Hematopoietic multipotent progenitor cell treated with erythropoietin and hydrocortisone succinate and interleukin-3 and kit ligand, for 15 days (in vitro differentiated cells): ENCODE measurements at places on chromosomes 5 and 9.

DNA sequence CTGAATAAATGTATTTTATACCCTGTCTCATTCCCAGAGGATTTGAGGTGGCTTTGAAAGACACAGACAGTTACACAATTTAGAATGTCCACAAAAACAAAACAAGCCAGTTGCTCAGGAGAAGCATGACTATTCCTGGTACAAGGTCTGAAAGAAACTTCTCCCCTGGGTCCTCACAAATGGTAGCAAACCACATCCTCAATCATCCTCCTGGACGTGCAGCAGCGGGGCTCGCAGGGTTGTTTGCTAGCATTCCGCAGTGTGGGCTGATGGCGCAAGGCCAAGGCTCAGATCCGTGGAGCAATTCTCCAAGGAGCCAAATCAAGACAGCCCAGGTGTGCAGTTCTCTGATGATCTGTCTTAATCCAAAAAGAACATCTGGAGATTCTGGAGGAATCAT is 210.3 kb downstream of the ACTL7B start:
- no peak for DNase-seq

- DNase-seq: no peak
Observed at GRCh38 chr5:91312698-91313097, 70.4 kb downstream of the ARRDC3 start.

DNA sequence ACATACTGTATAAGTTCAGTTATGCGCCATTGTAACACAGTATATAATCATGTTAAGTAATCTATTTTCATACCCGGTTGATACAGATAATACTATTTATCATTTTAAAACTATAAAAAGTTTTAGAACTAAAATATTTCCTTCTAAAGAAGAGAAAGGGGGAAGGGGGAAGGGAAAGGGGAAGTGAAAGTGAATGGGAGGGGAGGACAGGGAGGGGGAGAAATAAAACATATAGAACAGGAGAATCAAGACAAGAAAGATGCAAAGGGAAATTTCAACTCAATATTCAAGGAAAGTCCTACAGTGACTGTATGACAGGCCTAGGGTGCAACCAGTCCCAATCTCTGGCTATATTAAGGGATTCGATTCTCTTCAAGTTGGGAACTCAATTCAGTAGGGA is 1278.8 kb downstream of the MAT2B start:
- no peak for DNase-seq

- no peak for DNase-seq
Observed at GRCh38 chr5:141477044-141477575, 1.3 kb downstream of the PCDHGC3 start.

GRCh38 chr9:23502004-23502403 is 324.0 kb downstream of the ELAVL2 start:
- DNase-seq: no peak

DNA sequence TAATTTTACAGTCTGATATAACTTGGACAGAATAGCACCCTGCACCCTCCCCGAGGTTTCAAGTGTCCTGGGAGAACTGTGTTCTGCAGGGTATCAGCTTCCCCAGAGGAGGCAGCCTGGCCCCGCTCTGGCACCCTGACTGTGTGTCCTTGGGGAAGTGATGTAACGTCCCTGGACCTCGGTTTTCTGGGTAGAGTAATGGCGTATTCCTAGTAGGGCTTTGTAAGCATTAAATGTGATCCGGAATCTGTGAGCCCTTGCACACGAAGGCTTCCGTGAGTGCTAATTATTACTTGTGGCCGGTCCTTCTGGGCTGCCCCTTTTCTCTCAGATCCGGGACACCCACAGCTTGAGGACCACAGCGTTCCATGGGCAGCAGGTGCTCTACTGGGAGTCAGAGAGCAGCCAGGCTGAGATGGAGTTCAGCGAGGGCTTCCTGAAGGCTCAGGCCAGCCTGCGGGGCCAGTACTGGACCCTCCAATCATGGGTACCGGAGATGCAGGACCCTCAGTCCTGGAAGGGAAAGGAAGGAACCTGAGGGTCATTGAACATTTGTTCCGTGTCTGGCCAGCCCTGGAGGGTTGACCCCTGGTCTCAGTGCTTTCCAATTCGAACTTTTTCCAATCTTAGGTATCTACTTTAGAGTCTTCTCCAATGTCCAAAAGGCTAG is 1.0 kb upstream of the CACFD1 start:
- no peak for DNase-seq
